ENCODE measurements at places on chromosomes 16 and 17.
A peak's percentile ranks its signal among the peaks of the same experiment; 100 is the strongest.

DNA sequence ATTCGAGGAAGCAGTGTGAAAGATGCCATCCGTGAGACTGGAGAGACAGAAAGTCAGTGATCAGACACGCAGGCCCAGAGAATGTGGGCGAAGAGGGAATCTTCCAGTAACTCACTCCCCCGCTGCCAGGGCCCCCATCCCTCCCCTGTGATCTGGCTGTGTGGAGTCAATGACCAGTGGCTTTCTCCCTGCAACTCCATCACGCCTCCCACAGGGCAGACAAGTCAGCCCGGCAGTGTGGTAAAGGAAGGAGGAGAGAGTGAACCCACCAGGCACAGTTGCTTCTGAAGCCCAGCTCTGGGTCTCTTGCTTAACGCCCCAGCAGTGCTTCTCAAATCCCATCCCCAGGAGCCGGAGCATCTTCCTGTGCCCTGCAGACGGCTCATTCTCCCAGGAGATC lies 142.1 kb downstream of the ZNF423 start:
- DNase-seq, result no peak

DNA sequence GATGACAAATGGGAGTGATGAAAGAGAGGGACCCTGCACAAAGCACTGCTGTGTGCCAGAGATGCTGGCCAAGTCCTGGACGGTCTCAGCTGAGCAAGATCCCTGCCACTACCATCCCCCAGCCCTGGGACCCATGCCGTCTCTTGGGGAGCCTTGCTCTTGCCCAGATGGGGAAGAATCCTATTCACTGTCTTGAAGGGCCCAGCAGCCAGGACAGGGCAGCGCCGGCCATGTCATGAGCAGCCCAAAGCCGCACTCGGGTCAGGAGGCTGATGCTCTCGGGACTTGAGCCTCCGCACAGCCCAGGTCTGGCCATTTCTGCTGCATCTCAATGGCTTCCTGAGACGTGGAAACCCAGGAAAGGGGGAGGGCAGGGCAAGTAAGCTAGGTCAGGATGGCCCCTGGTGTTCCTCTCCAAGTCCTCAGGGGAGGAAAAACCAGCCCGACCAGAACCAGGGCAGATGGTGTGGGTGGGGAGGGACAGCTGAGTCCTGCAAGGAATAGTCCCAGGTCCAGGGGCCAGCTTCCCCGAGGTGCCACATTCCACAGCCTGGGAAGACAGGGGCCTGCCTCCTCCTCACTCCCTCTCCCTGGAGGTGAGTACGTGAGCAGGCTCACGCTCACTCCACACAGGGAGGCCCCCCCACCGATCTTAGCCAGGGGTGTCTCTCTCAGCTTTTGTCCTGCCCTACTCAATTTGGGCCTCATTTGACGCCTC lies 7.8 kb upstream of the KRT19 start:
- DNase-seq, result no peak

- peak; percentile 19 for DNase-seq
Observed at GRCh38 chr17:19448341-19449268, 37.6 kb downstream of the RNF112 start.

- DNase-seq, result no peak
Observed at GRCh38 chr17:79482727-79483521, 127.9 kb downstream of the RBFOX3 start.

- no peak for DNase-seq
Observed at GRCh38 chr17:72063262-72063661, 57.6 kb upstream of the SOX9 start.

DNA sequence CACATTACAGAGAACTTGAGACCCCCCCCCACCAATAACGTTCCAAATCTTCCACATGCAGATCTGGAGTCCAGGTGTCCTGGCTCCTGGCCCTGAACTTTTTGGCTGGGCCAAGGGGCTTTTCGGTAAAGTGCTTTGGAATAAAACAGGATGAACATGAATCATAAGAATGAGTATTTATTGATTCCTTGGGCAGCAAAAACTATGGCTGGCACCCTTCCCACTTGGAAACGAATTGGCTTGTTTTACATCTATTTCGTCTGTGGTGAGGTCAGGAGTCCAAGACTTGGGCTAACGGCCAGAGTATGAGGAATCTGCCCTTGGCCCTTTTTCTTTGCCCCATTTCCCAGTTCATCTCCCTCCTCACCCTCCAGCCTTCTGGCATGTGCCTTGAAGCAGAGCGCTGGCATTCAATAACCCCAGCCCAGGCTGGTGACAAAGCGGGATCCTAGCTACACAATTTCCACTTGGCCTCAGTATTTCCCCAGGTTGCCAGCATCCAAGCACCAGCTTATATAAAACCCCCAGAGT lies 4.1 kb upstream of the UBTF start:
- DNase-seq, result no peak

- DNase-seq, result no peak
Observed at GRCh38 chr16:4957420-4957719, 760 bp upstream of the SEC14L5 start.

GRCh38 chr17:39151943-39152818 lies 744 bp upstream of the PLXDC1 start:
- DNase-seq, result no peak

Data from HepG2 (cell line).